ENCODE measurements at places on chromosomes 11 and 22. TPM values are rescaled to one million over a fixed set of nuclear protein-coding genes. Genes with fewer than 3 reads are reported as not detected.

The B4GALNT4 gene
- total RNA-seq: 14.2 TPM

DNA sequence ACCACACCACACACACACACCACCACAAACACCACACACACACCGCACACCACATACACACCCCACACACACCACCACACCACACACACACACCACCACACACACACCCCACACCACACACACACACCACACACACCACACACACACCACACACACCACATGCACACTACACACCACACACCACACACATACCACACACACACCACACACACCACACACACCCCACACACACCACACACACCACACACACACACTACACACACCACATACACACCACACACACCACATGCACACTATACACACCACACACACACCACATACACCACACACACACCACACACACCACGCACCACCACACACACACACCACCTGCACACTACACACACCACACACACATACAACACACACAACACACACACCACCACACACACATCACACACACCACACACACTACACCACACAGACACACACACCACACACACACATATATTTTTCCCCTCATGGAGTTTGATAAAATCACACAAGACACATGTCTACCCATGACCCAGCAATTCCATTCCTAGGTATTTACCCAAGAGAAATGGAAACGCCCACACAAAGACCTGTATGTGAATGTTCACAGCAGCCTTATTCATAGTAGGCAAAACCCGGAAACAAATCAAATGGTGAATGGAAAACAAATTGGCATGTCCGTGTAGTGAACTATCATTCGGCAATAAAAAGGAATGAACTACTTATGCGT, 14.3 kb downstream of the CD5 start:
- no peaks in the 10 kb centered on the region for H3K36me3 ChIP-seq
- H3K4me1 ChIP-seq: peaks cover 2% of the 10 kb centered on the region
- H3K4me3 ChIP-seq: no peak overlapping the region
- no peaks in the 10 kb centered on the region for H3K27me3 ChIP-seq
- H3K27ac ChIP-seq: no peak overlapping the region

DNA sequence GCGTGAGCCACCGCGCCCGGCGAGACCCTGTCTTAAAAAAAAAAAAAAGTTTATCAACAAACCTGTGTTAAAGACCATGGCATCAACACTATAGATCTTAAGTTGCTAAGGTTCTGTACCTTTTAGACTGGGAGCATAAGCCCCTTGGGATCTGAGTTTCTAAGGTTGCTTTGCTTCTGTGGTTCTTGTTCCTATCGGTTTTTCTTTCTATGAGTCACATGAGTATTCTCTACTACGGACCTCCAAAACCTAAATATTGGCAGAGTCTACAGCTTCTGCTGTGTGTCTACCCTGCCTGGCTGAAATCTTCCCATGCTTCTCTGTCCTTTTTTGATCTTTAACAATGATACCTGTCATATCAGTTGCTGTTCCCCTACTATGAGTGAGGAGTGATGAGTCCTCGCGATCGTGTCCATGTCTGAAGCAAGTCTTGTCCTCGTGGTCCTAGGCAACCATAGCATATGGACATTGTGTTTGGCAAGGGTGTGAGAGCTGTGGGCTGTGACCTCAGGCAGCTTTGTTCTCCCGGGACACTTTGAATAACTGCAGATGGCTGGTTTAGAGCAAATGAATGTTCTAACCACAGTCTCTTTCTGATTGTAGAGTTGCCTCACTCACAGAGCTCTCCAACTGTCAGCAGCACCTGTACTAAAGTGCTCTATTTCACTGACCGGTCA, 9.0 kb upstream of the DLAT start:
- H3K27ac ChIP-seq: no peak overlapping the region
- no peaks in the 10 kb centered on the region for H3K4me1 ChIP-seq
- H3K36me3 ChIP-seq: no peaks in the 10 kb centered on the region
- DNase-seq: no peak
- no peak overlapping the region for H3K4me3 ChIP-seq

DNA sequence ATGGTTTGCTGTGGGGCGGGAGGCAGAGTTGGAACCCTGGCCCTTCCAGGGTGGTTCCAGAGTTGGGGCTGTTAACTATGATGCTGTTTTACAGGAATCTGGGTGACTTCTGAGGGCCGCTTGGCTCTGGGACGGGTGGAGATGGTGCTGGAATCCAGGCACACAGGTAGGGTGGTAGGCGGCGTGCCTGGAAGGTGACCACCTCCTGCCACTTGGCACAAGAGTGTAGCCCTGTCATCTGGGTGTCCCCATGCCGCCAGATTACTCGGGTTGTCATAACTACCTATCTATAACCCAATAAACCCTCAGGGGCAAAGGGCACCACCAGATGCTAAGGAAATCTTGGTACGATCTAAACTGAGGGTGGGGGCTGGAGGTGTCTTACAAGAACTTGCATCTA, 1.3 kb downstream of the CARS1 start:
- H3K27ac ChIP-seq: no peak overlapping the region
- peaks cover 5% of the 10 kb centered on the region for H3K4me1 ChIP-seq
- DNase-seq: no peak
- H3K27me3 ChIP-seq: no peaks in the 10 kb centered on the region
- peak overlapping the region; percentile 62 for H3K4me3 ChIP-seq

DNA sequence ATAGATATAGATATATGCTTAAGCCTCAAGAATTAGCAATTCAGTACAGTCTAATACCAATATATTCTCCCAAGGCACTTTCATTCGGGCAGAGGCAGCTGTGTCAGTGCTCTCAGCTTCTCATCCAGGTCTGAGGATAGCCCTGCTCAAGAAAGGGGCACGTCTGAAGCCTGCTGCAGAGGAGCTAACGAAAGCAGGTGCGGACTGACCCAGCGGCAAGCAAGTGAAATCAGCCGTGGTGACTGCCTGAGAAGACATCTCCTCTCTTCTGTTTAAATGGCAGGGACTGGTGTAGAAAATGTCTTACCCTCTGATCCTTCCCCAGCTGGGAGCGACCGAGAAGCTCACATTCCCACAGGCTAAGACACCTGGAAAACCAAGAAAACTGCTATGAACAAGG, 468.6 kb downstream of the BRD1 start:
- no peak overlapping the region for H3K27ac ChIP-seq
- DNase-seq: no peak
- H3K4me3 ChIP-seq: no peak overlapping the region
- H3K27me3 ChIP-seq: peaks cover 3% of the 10 kb centered on the region
- H3K4me1 ChIP-seq: no peaks in the 10 kb centered on the region
